ENCODE measurements at places on chromosomes 6 and 20.

DNA sequence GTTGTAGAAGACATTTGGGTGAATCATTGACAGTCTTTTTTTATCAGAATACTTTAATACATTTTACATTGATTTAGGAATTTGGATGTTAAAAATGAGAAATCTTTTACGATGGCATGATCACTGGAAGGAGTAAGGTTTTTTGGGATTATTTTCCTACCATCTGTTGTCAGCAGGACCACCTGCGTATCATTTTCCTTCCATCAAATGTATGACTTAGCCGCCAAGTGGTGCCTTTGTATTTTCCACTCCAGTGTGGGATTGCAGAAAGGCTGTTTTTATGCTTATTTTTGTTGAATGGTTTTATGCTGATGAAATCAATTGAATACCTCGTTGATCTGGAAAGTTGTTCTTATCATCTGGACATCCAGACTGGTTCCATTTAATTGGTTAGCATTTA is 35.8 kb downstream of the AKAP12 start:
- DNase-seq = no peak

DNA sequence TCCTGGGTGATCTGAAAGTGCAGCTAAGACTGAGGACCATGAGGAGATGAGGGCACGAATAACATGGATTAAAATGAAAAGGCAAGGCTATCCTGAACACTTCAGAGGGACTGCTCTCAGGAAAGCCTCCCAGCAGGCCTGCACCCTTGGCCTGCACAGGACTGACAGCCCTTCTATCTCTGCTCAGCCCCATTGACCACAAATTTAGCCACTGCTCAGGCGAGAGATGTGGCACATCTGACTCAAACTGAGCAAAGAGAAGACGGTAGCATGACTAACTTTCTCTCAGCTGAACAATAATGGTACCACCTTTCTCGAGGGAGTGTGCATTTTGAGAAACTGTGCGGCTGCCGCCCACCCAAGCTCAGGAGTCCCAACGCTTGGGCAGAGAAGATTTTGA is 257.5 kb downstream of the ADGB start:
- no peak for DNase-seq

- no peak for DNase-seq
These were observed 171.2 kb upstream of the THBS2 start for GRCh38 chr6:169424821-169425240.

DNA sequence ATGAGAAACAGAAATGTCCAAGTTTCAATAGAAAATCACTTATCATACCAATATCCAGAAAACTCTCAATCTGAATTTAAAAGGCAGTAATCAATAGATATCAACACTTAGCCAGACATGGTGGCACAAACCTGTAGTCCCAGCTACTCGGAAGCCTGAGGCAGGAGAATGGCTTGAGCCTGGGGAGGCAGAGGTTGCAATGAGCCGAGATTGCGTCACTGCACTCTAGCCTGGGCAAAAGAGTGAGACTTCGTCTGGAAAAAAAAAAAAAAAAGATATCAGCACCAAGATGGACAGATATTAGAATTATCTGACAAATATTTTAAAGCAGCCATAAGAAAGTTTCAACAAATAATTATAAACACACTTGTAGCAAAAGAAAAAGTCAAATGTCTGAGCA is 47.0 kb downstream of the TCP11 start:
- no peak for DNase-seq

DNA sequence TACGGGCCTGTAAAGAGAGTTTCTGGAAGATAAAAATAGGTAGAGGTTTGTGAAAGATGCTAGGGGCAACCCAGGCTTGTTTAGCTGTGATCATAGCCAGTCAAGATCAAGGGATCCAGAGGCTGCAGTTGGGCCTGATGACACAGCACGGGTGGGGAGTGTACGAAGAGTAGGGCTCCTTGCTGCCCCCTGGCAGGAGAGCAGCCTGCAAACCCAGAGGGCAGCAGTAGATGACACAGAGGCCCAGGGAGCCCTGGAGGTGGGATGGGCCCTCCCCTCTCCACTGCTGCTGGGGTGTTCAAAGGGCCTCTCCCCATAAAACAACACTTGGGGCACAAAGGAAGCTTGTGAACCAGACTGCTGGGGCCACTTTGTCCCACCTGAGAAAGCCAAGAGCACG is 47.2 kb downstream of the VEGFA start:
- no peak for DNase-seq

GRCh38 chr6:82987951-82988350 is 77.7 kb downstream of the UBE3D start:
- DNase-seq = no peak

DNA sequence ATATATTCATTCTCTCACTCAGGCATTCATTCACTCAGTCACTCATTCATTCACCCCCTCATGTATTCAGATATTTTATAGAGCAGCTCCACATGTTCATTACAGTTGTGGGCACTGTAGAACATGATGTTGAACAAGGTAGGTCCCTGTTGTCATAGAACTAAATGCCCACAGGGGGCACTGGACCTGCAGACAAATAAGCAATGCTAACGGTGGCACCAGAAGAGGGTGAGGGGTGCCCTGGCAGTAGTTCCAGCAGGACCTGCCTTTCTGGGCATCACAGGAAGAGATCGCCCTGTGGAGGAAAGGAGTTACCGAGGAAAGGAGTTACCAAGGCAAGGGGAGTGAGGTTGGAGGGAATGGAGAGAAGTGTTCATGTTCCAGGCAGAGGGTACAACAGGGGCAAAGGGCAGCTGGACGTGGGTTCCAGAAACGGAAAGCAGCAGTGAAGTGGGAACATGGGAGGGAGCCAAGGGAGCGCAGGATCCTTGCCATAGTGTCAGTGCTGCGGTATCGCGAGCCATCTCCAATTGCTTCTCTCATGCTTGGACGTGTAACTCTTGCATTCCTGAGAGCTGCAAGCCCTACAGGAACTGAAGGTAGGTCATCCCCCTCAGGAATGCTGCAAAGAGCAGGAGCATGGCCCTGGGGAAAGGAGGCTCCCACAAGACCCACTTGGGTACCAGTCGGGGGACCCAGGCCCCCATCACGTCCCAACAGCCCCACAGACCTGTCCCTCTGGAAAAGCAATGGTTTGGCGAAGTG is 128.2 kb downstream of the EDN3 start:
- DNase-seq = no peak

DNA sequence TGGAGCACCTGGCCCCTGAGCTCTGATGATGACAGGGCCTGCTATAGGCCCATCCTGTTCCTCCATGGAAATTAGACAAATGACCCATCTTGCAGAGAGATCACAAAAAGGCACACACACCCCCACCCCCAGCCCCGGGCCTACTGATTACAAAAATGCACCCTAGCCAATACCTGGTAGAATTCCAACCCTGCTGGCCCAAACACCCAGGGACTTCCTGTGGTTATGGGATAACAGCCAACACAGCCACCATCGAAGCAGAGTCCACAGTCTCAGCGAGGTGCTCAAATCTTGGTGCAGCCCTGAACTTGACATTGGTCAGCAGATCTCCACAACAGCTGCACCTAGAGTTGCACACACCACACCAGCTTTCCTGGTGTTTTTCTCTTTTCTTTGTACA is 17.0 kb downstream of the NCR2 start:
- DNase-seq = no peak

DNA sequence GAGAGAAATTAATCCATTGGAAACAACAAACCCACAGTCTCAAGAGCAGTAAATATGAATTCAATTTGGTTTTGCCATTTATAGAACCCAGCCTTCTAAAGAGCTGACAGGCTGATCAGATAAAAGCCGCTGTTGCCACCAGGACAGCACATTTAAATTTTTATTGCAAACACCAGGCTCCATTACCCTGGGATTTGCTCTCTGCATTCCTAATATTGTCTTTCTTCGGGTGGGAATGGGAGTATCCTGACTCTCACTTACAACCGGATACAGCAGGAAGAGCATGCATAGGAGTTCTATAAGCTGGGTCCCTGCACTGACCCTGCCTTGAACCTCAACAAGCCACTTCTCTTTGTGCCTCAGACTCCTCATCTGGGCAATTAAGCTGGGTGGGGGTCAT is 142.9 kb downstream of the LRFN2 start:
- no peak for DNase-seq

DNA sequence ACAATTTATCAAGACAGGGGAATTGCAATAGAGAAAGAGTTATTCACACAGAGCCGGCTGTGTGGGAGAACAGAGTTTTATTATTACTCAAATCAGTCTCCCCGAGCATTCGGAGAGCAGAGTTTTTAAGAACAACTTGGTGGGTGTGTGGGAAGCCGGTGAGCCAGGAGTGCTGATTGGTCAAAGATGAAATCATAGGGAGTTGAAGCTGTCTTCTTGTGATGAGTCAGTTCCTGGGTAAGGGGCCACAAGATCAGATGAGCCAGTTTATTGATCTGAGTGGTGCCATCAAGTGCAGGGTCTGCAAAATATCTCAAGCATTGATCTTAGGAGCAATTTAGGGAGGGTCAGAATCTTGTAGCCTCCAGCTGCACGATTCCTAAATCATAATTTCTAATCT is 50.0 kb upstream of the ECI2 start:
- no peak for DNase-seq

GRCh38 chr20:40900666-40901215 is 127.9 kb upstream of the TOP1 start:
- no peak for DNase-seq

GRCh38 chr6:21222656-21223055 is 370.9 kb upstream of the SOX4 start:
- DNase-seq = no peak

DNA sequence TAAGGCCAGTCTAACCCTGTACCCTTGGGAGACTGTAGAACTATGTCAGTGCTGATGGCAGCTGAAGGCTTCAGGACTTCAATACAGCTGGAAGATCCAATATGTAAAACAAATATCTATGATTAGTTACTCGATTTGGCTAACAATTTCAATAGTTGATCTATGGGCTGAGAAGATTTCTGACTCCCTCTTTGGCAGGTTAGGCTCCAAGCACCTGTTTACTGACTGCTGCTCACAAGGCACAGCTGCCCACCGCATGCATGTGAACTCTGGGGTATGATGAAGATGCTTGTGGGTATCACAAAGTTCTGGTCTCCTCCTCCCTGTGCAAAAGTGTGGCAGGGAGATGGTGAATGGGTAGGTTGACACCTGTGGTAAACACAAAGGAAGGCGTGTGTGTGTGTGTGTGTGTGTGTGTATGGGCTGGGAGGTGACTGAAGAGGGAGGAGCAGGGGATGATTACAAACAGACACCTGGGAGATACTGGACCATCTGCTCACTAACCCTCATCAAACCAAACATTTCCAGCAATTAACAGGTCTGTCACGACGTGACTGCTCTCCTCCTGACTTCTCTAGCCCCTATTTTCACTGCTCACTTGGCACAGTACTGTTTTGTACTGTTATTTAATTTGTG is 18.1 kb downstream of the ELMO2 start:
- DNase-seq = no peak
